ENCODE measurements at places on chromosomes 13 and 19.

- no peak for DNase-seq
Observed at GRCh38 chr13:32917504-32917903, 98.7 kb upstream of the KL start.

DNA sequence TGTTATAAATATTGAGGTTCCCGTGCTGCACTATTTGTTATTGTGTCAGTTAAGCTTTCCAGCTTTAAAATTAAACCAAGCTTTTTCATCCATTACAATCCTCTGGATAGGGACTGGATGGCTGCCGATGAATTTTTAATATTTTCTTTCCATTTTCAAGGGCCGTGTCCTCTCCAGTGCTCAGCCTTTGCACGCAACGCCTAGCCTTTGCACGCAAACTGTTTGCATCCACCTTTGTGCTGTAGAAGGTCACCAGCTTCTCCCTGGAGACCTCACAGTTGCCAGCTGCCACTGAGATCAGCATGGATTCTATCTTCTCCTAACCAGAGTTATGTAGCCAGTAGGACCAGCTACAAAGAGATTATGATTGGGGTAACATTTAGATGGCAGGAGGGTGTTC, 240.5 kb downstream of the SLC7A1 start:
- no peak for DNase-seq

GRCh38 chr13:114248011-114248410, 13.3 kb downstream of the CDC16 start:
- no peak for DNase-seq

DNA sequence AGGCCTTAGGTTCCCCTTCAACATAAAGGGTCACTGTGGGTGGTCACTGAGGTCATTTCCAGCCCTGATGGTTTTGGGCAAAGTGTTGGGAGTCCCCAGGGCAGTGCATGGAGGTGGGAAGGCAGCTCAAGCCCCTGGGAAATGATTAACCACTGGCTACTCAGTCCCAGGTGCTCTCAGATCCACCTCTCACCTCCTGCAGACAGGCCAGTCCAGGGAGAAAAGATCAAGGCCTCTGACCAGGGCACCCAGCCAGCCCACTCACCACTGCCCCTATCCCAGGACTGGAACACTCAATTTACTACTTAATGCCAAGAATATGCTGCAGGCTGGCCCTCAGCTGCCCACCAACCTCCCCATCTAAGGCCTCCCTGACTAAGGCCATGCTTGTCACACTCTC, 1307.9 kb downstream of the UQCRFS1 start:
- no peak for DNase-seq

- DNase-seq: no peak
Observed at GRCh38 chr13:46097015-46097414, 7.8 kb downstream of the CPB2 start.

Data from D341Med (cell line).